Activated CD4-positive, CD25-positive, alpha-beta regulatory T cell treated with anti-CD3 and anti-CD28 coated beads, Interleukin-2, amount 50 U/mL, for 72 hours (primary cell): ENCODE measurements at places on chromosomes 7 and 10.

DNA sequence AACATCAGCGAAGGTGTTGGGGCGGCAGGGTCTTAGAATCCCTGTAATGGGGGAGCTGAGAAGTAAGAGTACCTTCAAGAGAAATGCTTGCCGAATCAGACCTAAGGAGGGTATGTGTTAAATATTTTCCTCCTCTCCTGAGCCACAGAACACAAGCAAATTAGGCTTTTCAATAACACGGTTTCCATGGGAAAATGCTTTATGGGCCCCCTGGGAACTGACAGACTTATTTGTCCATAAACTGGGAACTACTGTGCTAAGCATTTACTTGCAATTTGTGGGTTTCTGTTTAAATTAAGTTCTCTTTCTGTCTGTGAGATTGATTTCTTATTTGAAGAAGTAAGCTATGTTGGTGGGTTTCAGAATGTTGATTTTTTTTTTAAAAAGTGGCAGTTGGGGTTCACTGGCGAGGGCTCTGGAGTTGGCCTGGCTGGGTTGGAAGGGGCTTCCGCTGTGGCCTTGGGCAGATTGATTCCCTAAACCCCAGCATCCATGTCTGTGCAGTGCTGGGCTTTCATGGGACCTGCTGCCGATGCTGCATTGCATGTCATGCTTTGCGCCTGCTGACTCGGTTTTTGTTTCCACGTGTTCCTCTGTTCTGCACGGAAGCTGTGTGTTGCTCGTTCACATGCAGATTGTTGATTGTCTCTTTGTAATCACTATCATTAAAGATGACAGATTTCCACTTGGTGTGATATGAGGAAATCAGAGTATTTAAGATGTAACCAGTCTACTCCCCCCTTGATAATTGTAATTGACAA is 7.2 kb downstream of the RBM17 start:
- DNase-seq, result no peak

GRCh38 chr10:12459762-12460161 is 110.4 kb downstream of the CAMK1D start:
- no peak for DNase-seq

GRCh38 chr7:86262781-86263180 is 380.9 kb upstream of the GRM3 start:
- DNase-seq, result no peak

- no peak for DNase-seq
Measured at GRCh38 chr7:75993689-75994387, 557 bp downstream of the TMEM120A start.

- no peak for DNase-seq
Measured at GRCh38 chr7:115477193-115477651, 553.3 kb downstream of the TFEC start.

- DNase-seq, result no peak
Measured at GRCh38 chr10:98170249-98171117, 36.0 kb downstream of the R3HCC1L start.

DNA sequence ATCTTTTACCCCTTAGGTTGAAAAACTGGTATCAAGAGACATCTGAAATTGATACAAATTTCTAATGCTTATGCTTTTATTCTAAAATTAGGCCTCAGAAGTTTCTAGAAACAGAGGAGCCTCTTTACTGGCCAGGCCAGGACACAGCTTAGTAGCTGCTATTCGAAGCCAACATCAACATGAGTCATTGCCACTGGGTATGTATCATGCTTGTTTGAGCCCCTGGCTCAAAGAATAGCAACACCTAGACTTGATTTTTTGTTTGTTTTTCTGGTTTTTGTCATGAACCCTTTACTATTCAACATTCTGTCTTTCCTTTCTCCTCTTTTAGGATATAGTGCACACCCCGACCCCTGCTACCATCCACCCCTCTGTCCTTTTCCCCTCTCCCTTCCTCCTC is 90.9 kb upstream of the STK17A start:
- DNase-seq, result no peak

DNA sequence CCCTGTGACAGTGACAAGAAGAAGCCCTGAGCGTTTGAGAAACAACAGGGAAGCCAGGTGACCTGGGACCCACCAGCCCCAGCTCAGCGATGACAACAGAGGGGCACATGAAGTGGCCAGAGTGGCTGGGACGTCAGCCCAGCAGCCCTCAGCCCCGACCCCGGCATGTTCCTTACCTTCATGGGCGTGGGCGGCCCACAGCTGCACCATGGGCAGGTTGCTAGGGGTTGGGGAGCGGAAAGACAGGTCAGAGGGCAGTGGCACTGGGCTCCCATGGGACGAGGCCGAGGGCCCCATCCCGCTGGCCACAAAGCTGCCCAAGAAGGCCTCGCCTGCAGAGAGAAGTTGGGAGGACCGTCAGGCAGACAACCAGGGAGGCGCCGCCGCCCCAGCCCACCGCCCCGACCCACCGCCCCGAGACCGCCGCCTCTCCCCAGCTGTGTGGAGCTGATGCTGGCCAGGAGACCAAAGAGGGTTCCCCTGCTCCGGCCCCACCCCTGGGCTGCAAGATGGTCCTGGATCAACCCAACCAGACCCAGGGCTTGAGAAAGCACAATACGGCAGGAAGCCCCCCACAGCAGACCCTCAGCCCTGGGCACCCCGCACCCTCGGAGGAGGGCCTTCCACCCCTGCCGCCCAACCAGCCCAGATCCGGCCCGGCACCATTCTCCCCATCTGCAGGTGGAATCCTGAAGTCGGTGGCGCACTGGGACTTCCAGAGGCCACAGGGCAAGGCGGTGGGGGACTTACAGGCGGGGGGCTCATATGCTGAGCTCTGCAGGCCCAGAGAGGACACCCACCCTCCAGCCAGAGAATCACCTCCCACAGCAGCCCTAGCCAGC is 29.1 kb downstream of the TNRC18 start:
- DNase-seq, result no peak

GRCh38 chr7:116145245-116145852 is 65.0 kb upstream of the TES start:
- no peak for DNase-seq

DNA sequence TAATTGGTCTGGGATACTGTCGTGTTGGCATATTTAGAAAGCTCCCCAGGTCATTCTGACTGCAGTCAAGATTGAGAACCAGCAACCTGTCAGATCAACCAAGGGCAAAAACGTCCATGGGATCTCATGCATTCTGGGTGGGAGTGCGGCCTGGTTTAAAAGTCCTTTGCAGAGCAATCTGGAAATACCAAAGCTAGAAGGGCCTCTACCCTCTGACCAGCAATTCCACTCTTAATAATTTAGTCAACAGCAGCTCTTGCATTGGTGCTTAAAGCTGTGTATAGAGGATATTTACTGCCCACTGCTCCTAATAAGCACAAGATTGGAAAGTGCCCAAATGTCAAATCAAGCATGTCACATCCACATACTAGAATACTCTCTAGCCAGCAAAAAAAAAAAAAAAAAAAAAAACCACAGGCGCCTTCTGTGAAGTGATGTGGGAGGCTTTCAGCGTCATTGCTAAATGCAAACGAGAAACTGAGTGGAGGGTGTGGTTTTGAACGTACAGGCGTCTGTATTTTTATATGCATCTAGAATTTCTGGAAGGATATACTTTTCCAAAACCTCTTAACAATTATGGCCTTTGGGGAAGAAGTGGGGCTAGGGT is 44.8 kb upstream of the HSPA12A start:
- no peak for DNase-seq

- DNase-seq, result no peak
Measured at GRCh38 chr7:6306471-6306870, 34.0 kb upstream of the CYTH3 start.

DNA sequence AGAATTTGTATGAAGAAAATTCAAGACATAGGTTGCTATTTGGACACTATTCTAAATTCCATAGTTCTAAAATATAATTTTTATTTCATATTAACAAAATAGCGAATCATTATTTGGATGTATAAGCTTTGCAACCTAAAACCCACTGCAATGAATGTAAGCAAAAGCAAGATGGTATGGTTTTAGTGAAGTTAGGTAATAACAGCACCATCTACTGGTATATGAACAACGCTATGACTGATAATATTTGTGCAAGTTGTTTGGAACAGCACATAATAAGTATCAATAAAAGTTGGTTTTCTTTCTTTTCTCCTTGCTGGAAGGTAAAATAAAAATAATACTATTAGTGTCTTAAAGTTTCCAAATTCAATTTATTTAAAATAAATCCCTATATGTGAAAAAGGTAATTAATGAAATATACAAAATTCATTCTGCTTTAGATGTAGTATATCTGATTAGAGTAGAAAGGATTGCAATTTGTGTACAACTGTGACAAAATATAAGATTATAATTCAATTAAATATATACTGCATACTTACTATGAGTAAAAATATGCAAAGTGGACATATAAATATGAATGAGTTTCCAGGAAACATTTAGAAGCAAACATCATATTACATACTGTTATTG is 79.0 kb upstream of the LSM8 start:
- no peak for DNase-seq

DNA sequence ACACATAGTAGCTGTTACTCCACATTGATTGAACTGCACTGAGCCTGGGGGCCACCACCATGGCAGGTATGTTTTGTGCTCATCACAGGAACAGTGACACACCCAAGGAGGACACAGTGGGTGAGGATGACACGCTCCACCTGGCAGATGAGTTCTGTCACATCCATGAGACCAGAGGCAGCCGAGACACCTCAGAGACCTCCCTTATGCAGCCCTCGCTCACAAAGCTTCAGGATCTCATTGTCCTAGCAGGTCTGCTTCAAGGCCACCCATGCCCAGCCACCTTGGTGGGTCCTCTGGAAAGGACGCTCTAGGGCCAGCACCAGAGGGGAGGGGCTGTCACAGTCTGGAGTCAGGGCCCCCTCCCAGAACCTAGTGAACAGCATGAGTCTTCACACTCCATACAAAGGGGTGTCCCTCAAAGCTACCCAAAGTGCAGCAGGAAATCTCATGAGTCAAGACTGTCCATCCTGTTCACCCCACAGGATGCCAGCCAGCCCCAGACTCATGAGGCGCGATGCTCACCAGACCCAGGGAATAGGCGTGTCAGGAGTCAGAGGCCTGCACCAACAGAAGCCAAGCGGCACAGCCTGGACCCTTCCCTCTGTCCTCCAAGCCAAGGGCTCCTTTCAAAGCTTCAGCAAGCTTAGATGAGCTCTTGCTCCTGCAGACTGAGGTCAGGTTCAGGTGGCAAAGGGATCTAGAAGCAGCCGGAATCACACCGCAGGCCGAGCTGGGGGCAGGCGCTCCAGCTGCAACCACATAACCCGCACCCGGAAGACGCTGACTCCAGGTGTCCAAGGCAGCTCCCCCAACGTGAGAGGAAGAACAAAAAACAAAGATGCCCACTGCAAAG is 9.6 kb downstream of the FAM53B start:
- DNase-seq, result peak; percentile 34

- DNase-seq, result no peak
Measured at GRCh38 chr10:119297207-119297968, 90.0 kb downstream of the GRK5 start.

GRCh38 chr10:20956843-20957242 is 59.7 kb upstream of the NEBL start:
- no peak for DNase-seq

DNA sequence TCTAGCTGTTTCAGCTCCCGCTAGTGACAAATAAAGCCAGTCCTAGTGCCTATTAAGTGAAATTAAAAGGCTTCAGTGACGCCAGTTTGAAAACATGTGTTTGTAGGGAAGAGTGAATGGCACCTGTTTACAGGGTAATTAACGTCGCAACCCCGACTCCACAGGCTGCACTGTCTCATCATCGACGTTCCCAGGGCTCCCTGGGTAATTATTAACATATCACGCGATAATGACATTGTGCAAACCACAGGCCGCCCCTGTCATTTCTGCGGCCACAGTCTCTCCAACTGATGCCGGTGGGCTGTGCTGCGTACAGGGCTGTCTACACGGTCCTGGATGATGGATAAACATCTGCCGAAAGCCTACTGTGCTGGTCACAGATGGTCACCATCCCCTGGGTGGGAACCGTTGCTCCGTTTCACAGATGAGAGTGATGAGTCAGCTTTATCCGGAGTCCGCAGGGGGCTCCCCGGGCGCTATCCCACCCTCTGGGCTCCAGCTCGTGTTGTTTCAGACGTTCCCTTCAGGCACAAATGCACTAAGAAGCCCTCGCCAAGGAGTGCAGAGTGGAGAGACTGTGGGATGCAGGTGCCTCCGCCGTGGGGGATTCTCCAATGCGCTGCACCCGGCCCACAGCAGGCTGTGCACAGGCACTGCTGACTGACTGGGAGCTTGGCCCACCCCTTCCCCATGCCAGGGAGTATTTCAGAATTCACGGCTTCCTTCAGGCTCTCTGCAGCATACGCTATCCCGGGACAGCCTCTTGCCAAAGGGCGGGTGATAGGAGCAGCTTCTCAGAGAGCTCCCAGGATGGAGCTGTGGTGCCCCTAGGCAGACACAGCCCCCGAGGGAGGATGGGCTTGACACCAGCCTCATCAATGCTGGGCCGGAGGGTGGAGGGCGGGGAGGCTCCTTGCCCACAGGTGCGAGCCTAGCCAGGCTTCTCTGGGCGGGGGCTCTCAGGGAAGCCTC is 491.8 kb upstream of the FOXK1 start:
- DNase-seq, result no peak

DNA sequence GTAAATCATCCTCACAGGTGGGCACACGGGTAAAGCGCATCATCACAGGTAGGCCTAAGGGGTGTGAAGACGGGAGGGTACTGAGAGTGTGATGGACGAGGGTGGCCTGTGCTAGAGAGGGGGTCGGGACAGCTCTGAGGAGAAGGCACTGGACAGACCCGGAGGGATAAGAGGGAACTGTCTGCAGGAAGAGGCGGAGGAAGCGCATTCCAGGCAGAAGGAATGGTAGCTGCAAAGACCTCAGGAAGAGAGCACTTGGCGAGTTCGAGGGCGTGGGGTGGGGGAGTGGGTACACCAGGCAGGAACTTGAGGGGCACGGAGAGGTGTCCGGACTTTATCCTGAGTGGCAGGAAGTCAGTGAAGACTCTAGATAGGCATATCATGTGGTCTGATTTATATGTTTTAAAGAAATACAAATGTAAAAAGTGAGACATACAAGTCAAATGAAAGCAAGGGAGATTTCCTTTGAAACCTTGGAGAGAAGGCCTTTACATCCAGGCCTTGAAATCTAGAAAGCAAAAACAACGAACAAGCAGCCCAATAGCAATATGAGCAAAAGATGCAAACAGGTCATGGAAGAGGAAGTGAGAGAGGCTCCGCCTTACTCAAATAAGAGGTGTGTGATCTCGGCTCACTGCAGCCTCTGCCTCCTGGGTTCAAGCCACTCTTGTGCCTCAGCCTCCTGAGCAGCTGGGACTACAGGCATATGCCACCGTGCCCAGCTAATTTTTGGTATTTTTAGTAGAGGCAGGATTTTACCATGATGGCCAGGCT is 3.6 kb downstream of the LHPP start:
- no peak for DNase-seq

GRCh38 chr10:112957640-112958092 is 7.6 kb downstream of the TCF7L2 start:
- DNase-seq, result no peak

DNA sequence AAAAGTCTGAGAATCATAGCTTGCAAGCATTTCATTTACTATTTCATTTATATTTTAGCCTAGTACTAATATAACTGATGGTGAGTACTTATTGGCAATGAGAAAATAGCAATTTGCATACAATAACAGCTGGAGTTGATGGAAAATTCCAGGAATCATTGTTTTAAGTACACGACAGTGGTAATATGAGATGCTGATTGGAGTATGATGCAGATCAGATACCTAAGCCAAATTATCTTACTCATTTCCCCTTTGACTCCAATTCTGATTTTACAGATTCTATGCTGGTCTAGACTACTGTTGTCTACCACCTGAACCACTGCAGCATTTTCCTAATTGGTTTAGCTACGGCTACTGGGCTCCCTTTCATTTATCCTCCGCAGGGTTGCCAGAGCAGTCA is 36.7 kb downstream of the GNG11 start:
- no peak for DNase-seq

- no peak for DNase-seq
Measured at GRCh38 chr10:86191686-86192085, 174.9 kb downstream of the GRID1 start.
